ENCODE measurements at places on chromosomes 12 and 14.
A peak's percentile ranks its signal among the peaks of the same experiment; 100 is the strongest.

GRCh38 chr12:128510511-128510910 lies 243.5 kb downstream of the TMEM132C start:
- no peak for DNase-seq

- DNase-seq: peak; percentile 1
Observed at GRCh38 chr14:27608377-27608776, 1010.5 kb upstream of the NOVA1 start.

GRCh38 chr12:112165624-112166023 lies 40.3 kb downstream of the TRAFD1 start:
- no peak for DNase-seq

DNA sequence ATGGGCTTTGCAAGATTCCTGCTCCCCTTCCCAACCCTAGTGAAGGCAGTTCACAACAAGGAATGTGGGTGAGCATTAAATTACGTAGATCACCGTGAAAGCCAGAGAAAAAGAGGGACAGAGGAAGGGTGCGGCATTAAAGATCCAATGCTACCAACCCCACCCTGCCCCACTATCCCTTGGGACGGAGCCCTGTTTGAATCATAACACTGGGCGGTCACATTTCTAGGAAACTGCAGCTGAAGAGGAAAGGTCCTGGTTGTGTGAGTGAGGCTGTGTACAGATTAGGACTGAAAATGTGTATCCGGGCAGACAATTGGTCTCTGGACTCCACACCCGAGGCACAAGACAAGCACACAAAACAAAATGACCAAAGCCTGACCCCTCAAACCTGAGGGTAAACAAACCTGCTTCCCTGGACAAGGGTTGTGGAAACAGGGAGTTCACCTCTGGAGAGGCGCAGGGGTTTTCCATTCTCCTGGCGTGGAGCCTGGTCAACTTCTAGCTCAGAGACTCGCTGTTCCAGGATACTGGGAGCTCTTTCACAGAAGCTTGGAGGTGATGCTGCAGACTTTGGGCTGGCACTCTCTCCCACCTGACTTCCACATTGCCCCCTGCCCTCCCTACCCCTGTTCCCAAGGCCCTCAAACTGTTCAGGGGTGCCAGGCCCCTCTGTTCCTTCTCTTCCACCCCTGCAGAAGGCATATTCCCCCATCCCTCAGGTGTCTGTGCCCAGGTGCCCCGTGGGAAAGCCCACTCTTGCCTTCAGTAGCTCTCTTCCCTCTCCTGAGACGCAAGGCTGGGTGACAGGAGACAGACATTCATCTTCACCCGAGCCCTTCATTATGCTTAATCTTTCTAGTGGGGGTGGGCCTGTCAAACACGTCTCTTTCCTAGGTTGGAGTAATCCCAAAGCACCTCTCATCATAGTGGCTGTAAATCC lies 16.5 kb downstream of the NINJ2 start:
- no peak for DNase-seq

- DNase-seq: no peak
Observed at GRCh38 chr14:76257842-76258397, 106.2 kb downstream of the GPATCH2L start.

DNA sequence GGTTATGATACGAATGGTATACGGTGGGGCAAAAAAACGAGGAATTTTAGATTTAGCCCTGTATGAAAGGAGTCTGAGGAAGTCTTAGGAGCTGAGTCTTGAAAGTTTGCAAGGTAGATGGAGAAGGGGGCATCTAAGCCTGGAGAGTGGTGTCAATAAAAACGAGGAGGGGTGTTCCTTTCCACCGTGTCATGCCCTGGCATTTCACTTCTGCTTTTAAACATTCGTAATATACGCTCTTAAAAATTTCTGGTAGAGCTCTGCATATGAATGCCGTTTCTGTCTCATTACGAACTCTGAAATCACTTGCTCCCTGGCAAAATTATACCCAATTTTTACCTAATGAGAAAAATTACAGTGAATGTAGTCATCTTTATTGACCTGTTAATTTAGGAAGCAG lies 170.2 kb downstream of the ERC1 start:
- no peak for DNase-seq

Data from HT-29 (cell line).